ENCODE measurements at places on chromosomes 12 and 14.

- no peak for DNase-seq
Observed at GRCh38 chr12:12024911-12025682, 45.6 kb upstream of the BCL2L14 start.

- no peak for DNase-seq
Observed at GRCh38 chr14:56057767-56058166, 60.4 kb upstream of the PELI2 start.

DNA sequence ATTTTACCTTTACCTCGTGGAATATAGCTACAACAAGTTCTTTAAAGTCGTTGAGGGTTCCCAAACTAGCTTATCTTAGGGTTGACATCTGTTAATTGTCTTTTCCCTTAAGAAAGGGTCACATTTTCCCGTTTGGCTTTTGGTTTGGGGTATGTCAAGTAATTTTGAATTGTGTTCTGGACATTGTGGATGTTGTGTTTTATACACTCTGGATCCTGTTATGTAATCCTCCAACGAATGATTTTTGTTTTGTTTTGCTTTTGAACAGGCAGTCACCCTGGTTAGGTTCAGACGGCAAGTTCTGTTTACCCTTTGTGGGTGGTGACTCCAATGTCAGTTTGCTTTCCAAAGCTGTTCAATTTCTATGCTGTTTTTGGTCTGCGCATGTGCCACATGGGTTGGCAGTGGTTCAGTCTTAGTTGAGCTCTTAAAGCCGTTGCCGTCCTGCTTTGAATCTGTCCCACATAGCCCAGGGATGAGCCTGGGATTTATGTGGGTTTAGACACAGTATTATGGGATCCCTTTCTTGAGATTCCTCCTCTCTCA lies 84.8 kb downstream of the TESC start:
- DNase-seq: no peak

GRCh38 chr14:68359837-68360552 lies 432.9 kb downstream of the ZFP36L1 start:
- no peak for DNase-seq

DNA sequence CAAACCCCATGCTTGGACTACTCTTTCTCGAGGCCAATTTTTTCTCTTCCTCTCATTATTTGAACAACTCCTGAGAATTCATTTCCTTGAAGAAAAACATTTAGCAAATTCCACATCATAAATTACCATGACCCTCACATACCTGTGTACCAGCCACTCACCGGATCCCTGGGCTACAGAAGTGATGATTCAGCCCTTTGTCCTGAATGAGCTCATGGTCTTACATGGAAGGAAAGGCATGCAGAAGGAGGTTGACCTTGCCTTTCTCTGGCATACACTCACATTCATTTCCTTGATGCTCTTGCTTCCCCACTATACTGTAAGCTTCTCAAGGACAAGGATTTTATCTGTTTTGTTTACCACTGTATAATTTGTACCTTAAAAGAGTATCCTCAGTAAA lies 191.5 kb downstream of the SLC5A8 start:
- no peak for DNase-seq

- no peak for DNase-seq
Observed at GRCh38 chr14:84086714-84087113, 1443.2 kb upstream of the FLRT2 start.

DNA sequence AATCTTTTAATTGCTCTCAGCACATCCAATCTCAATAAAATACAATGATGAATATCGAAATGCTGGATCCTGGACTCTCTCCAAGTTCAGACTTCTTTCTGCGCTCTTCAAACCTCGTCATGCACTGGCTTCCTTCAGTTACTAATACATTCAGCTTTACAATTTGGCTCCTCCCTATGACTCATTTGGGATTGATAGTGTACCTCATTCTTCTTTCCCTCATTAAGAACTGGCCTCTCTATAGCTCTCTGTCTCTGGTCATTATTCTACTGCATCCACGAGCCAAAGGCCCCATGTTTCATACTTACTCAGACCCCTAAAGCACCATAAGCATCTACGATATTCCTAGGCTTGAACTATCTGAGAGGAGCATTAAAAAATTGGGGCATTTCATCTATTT lies 4.9 kb downstream of the TSPAN8 start:
- no peak for DNase-seq

GRCh38 chr12:29374012-29374411 lies 7.0 kb downstream of the ERGIC2 start:
- DNase-seq: no peak

GRCh38 chr14:65195042-65195719 lies 92.9 kb upstream of the MAX start:
- DNase-seq: no peak

- DNase-seq: no peak
Observed at GRCh38 chr14:102966681-102967505, 44.4 kb downstream of the AMN start.

DNA sequence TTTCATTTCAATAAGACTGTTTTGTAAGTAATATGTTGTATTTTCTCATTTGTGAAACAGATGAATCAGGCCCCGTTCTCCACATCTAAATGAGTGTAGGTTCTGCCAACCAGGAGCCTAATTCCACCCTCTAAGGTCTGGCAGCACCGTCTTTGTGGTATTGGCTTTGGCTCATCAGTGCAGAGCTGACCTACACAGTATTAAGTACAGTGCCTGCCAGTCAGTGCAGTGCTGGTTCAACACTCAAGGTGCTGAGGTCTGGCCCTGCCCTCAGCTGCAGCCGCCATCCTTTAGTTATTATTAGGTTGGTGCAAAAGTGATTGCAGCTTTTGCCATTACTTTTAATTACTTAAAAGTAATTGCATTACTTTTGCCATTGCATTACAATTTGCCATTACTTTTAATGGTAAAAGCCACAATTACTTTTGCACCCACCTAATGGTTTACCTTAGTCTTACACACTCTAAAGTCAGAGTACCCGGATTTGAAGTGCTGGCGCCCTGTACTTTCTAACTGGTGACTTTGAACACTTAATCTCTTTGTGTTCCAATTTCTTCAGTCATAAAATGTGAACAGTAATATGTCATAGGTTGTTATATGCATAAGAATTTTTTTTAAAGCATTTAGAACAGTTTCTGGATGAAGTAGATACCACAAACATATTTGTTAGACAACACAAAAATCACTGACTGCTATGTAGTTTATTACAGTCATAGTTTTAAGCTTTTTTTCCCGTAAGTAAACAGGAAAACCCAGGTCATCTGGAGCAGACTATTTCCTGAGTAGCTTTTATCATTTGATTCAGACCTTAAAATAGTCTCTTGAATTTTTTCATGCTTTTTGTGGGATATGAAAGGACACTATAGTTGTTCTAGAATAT lies 99.5 kb downstream of the SYNE2 start:
- DNase-seq: no peak

GRCh38 chr12:97305651-97306050 lies 157.0 kb upstream of the RMST start:
- no peak for DNase-seq

DNA sequence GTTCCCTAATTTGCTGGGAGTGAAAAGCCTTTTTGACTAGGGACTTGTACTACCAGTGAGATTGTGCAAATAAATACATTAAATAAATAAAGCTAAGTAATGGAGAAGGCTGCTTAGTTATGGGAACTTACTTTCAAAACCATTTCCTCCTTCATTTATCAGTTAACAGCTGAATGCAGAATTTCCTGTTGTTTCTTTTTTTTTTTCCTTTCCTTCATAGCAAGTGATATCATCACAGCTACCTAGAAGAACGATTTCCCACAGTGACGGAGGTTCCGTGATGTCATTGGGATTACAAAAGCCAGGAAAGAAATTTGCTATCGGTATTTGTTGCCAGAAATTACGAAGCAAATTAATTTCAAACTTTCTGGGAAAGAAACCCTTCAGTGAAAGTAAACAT lies 42.1 kb upstream of the SOCS2 start:
- DNase-seq: no peak

DNA sequence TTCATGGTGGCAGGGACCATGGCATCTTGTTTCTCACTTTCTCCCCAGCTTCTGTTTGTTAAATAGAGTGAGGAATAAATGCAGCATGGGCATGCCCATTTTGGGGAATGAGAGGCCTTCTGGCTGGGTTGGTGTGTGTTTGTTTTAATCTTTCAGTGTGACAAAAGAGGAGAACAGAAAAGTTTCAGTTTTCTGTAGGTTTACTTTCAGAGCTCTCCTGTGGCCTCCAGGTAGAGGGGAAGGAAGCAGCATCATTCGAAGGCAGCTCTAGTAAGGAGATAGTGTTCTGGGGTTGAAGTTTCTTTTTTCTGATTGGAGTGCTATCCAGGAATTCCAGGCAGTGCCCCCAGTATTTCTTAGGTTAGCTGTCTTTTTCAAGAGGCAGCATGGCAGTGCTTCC lies 15.3 kb downstream of the MSRB3 start:
- DNase-seq: no peak

- no peak for DNase-seq
Observed at GRCh38 chr14:105888151-105888550, 361.8 kb downstream of the TMEM121 start.

GRCh38 chr14:79064214-79064613 lies 894.0 kb downstream of the NRXN3 start:
- DNase-seq: no peak

GRCh38 chr14:29352706-29353080 lies 575.0 kb downstream of the PRKD1 start:
- no peak for DNase-seq

DNA sequence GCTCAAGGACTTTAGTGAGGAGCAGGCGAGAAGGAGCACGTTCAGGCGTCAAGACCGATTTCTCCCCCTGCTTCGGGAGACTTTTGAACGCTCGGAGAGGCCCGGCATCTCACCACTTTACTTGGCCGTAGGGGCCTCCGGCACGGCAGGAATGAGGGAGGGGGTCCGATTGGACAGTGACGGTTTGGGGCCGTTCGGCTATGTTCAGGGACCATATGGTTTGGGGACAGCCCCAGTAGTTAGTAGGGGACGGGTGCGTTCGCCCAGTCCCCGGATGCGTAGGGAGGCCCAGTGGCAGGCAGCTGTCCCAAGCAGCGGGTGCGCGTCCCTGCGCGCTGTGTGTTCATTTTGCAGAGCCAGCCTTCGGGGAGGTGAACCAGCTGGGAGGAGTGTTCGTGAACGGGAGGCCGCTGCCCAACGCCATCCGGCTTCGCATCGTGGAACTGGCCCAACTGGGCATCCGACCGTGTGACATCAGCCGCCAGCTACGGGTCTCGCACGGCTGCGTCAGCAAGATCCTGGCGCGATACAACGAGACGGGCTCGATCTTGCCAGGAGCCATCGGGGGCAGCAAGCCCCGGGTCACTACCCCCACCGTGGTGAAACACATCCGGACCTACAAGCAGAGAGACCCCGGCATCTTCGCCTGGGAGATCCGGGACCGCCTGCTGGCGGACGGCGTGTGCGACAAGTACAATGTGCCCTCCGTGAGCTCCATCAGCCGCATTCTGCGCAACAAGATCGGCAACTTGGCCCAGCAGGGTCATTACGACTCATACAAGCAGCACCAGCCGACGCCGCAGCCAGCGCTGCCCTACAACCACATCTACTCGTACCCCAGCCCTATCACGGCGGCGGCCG lies 1.1 kb downstream of the PAX9 start:
- no peak for DNase-seq

DNA sequence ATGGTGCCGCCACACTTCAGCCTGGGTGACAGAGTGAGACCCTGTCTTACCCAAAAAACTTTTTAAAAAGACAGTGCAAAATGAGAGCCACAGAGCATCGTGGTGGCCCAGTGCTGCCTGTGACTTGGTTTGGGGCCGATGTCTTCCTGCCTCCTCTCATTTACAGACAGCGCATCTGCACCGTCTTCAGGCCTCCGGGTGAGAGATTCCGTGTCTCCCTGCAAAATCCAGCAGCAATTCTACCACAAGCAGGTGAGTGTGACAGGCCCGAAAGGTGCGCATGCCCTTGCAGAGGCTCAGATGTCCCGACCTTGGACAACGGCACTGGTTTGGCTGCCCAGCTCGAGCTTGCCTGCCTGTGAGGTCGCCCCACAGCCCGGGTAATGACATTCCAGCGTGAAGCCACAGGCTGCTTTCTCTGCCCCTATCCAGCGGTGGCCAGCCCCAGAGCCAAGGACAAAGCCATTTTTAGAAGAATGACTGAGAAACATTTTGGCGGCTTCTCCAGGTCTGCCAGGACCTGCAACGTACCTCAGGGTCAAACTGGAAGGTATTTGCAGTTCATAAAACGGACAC lies 70.3 kb upstream of the RFLNA start:
- no peak for DNase-seq

DNA sequence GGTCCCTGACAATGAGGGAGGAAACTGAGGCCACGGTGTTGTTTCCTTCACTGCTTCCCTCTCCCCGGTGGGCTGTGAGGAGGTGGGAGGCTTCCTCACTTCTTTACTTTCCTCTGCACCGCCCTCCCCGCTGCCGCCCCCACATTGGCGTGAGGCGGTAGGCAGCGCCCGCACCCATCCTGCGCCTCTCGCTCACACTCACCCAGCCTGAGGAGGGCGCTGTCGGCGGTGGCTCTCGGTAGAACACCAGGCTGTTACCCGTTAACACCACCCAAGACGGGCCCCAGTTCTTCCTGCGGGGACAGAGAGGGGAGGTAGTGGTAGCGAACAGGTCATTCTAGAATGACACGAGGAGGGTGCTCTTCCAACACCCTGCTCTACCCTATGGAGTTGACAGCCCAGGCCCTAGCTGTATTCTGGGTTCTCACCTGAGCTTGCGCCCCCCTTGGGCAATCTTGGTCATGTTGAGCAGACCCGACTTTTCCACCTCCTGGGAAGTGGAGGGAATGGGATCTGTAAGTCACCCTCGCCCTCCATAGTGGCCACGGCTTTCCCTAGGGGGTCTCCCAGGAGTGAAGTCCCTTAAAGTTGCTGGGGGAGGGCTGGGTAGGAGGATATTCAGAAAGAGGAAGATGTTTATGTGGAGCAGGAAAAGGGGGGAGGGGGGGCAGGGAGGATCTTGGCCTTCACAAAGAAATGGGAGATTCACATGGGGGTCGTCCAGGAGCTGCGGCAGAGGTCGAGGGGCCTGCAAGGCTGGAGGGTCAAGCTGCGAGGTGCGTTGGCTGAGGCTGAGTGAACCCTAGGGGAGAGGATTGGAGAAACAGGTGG lies 3.3 kb downstream of the ARHGAP9 start:
- no peak for DNase-seq

- DNase-seq: no peak
Observed at GRCh38 chr14:83291714-83292113, 1758.1 kb upstream of the SEL1L start.

DNA sequence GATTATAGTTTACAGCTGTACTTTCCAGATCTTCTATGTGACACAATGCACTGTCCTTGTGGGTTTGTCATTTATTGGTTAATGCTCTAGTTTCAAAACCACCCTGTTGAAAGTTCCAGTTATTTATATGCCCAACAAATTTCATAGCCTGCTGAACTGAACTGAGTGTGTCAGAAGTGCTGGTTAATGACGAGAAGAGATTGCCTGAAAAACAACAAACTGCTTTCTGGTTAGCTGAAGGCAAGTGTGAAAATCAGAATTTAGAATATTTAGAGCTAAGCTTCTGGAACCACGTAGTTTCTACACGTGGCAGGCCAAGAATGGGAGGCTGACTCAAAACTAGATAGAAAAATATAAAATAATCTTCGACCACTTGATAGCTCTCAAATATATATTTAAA lies 19.1 kb upstream of the RIN3 start:
- DNase-seq: no peak

GRCh38 chr12:2384029-2384386 lies 331.2 kb downstream of the CACNA1C start:
- DNase-seq: no peak

- no peak for DNase-seq
Observed at GRCh38 chr12:23523339-23523738, 426.1 kb downstream of the SOX5 start.

- no peak for DNase-seq
Observed at GRCh38 chr14:74977164-74977900, 21.9 kb upstream of the PGF start.

- no peak for DNase-seq
Observed at GRCh38 chr12:127494961-127495915, 771.7 kb upstream of the TMEM132C start.

GRCh38 chr12:105922670-105923102 lies 216.1 kb downstream of the NUAK1 start:
- DNase-seq: no peak

Measured in stimulated activated CD8-positive, alpha-beta memory T cell treated with anti-CD3 and anti-CD28 coated beads, Interleukin-15, amount 100 ng/mL, for 1 hour (primary cell).